Naive thymus-derived CD4-positive, alpha-beta T cell (primary cell): ENCODE measurements at places on chromosomes 16 and 17.

- DNase-seq, result no peak
These were observed 12.8 kb upstream of the PAFAH1B1 start for GRCh38 chr17:2580661-2581060.

DNA sequence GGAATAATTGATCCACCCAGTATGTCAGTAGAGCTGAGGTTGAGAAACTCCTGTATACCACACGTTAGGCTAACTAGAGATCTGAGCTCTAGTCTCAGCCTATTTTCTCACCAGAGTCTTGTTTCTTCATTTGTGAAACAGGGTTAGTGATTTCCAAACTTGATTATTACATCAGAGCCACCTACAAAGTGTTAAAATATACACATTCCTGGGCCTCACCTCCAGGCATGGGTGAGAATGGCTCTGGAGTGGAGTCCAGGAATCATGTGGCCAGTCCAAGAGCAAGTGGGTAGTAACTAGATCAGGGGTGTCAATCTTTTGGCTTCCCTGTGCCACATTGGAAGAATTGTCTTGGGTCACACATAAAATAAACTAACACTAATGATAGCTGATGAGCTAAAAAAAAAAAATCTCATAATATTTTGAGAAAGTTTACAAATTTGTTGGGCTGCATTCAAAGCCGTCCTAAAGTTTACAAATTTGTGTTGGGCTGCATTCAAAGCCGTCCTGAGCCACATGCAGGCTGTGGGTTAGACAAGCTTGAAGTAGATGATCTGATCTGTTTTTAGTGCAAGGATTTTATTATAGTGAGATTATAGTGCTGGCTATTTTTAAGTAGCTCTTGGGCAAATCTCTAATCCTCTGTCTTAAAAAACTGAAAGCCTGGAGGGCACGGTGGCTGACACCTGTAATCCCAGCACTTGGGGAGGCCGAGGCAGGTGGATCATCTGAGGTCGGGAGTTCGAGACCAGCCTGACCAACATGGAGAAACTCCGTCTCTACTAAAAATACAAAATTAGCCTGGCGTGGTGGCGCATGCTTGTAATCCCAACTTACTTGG lies 20.4 kb downstream of the PRCD start:
- no peak for DNase-seq

DNA sequence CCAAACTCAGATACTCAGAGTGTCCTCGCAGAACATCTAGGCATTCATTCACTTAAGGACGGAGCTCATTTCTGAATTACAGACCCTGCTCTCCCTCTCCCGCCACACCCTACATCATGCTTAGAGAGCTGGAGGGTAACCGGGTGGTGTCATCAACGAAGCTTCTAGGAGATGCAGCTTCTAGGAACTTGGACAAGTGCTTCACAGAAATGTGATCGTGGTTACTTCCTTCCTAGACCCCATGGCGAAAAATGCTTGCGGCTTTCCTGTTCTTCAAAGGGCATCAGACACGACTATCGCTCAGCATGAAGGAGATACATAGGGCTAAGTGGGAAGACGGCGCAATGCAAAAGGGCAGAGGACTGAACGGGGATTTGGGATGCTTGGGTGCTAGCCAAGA lies 126.8 kb downstream of the ZFHX3 start:
- no peak for DNase-seq

- no peak for DNase-seq
These were observed 34.9 kb upstream of the RBFOX3 start for GRCh38 chr17:79645777-79646088.

DNA sequence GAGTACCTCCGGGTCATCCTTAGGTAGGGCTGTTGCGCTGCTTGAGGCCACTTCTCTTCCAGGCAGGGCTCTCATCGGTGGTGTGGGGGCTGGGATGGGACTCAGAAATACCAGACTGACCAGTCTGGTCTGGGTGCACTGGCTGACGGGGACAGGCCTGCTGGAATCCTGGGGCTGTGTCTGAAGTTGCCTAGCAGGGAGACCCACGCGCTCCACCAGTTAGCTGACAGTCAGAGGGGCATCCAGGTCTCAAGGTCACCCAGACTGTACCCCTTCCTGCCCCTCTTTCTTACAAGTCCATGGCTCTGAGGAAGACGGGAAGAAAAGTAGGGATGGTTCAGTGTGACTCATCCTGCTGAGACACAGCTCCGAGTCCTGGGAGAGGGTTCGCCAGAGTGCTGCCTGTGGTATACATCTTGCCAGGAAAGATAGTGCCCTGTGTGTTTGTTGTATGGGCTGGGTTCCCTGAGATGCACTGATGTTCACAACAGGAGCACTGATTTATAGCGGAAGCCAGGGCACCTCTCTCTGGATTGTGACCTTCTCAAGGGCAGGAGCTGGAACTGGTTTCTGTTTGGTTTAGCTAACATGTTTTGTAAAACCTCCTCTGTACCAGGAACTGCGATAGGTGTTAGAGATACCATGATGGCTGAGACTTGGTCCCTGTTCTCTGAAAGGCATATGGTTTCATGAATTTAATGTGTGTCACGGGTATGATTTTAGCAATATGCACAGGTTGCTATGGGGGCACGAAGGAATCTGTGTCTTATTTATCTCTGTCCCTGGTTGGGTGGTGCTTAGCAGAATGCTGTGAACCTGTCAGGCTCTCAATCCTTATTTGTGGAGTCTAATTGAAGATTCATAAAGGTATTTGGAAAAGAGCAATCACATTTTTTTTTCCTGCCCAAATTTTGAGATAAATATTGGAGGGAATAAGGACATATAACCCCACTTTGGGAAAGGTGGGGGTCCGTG lies 97.5 kb downstream of the OR1D5 start:
- DNase-seq, result no peak

GRCh38 chr17:9644910-9645751 lies at the start of gene USP43:
Gene USP43, plus strand, starts transcription at chr17:9645517. Its CDS starts 116 bp downstream, at chr17:9645633.
- no peak for DNase-seq

- DNase-seq, result no peak
These were observed 258.1 kb upstream of the SALL1 start for GRCh38 chr16:51409001-51409675.

DNA sequence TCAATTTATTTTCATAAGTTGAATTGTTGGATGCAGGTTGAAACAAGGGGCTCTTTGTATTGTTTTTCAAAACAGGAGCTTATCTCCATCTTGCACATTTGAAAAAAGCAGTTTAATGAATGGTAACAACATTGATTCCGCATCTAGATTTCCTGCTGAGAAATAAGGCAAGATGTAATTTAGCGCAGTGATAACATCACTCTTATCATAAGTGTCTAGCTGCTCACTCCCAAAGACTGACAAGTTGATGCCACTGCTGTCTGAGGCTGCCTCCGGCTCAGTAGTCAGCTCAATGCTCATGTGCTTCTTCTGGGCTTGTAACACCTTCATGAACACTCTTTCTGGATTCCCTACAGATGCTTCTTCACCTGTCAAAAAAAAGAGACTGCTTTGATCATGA lies 92.4 kb downstream of the KPNA2 start:
- DNase-seq, result no peak

DNA sequence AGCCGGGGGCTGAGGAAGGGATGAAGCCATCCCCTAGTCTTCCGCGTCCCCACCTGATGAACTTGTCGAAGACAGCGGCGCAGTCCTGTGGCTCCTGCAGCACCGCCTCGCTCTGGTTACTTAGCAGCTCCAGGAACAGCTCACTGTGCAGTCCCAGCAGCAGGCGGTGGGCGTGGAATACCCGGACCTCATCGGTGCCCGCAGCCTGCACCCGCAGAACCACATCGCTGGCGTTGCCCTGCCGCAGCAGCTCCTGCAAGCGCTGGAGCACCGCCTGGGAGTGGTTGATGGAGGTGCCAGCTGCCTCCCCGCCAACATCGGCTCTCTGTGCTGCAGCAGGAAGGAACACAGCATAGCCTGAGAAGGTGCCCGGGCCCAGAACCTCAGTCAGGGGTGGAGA lies 1.8 kb downstream of the BTBD17 start:
- no peak for DNase-seq

- DNase-seq, result no peak
These were observed 266.0 kb upstream of the ZFHX3 start for GRCh38 chr16:73313950-73314349.

DNA sequence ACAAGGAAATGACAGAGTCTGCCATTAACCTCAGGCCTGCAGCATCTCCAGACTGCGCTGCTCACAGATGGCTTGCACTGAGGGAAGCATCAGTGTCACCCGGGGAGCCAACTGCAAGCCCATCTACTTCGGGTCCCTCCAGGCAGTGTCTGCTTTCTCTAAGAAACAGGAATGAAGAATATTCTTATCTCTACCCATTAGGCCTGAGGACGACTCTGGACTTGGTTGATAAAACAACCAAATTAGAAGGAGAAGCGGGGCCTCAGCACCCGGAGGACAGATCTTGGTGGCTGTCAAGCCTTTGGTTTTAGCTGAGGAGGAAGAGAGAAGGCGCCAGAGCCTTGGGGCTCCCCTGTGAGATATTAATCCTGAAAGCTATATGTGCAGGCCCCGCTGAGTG lies 19.5 kb upstream of the MGAT5B start:
- no peak for DNase-seq

- DNase-seq, result no peak
These were observed 113.4 kb upstream of the RCVRN start for GRCh38 chr17:10018461-10018891.
